ENCODE measurements at places on chromosomes 7 and 10. TPM values are rescaled to one million over a fixed set of nuclear protein-coding genes. Genes with fewer than 3 reads are reported as not detected.

Gene PNLIPRP2
- 0.82 TPM for total RNA-seq

Gene CYP3A5
- total RNA-seq, result not detected

Gene AKR1C8
- total RNA-seq, result 1.7 TPM

DNA sequence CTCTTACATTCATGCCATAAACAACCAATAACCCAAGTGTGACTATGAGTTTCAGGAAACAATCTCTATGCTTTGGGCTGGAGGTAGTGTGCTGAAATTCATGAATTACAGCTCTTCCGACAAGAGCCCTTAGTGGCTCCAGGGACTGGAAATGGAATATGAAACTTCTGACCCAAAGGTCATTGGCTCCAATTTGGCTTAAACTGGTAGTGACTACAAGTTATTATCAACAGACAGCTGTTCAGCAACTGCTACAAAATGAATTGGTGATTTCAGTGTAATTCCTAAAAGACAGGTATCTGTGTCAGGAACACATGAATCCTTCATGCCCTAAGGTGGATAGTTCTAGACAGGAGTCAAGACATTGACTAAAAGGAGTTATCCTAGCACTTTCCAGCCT, 745.4 kb downstream of the PHTF2 start:
- no peak for DNase-seq

GRCh38 chr10:123203393-123204126, 49.4 kb downstream of the BUB3 start:
- no peak for DNase-seq

- DNase-seq, result no peak
Observed at GRCh38 chr7:121084256-121084655, 95.7 kb downstream of the CPED1 start.

DNA sequence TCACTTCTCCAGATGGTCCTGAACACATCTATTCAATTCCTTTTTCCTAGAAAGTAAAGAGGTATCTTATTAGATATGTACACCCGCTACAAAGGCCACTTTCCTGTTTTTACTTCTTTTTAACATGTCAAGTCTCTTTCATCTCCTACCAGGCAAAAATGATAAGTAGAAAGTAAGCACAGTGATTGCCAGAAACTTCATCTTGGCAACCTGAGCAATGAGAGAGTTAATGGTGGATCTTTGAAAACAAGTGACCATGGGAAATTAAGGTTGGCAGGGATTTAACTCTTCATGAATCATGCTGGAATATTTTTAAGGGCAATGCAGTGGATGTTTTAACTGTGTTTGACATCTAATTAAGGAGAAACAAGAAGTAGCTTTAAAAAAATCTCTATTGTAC, 2.7 kb downstream of the SEMA3A start:
- DNase-seq, result no peak

DNA sequence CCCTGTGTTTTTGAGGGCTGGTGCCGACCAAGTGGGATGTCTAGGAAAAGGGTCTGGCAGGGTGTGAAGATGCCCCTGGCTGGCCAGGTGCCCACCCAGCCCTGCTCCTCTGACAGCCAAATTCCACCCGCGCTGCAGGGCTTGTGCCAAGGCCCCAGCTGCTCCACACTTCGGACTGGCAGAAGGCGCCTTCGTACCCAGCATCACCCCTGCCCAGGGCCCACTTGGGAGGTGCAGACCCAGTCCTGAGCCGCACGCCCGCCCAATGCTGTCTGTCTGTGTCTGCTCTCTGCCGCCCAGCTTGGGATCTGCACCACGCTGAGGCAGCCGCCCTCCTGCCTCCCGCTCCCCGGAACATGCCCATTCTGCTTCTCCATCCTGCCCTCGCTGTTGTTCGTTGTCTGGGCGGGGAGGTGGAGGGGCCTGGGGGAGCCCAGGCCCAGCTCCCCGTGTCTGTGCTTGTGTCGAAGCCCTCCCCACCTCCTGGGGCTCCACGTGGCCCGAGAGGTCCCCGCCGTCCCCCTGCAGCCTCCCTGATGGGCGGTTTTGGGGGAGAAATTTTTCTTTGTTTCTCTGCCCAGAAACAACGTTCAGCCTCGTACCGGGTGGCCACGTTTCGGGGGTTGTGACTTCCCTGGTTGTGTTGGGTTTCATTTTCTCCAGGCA, 36.9 kb upstream of the PPIF start:
- DNase-seq, result no peak

DNA sequence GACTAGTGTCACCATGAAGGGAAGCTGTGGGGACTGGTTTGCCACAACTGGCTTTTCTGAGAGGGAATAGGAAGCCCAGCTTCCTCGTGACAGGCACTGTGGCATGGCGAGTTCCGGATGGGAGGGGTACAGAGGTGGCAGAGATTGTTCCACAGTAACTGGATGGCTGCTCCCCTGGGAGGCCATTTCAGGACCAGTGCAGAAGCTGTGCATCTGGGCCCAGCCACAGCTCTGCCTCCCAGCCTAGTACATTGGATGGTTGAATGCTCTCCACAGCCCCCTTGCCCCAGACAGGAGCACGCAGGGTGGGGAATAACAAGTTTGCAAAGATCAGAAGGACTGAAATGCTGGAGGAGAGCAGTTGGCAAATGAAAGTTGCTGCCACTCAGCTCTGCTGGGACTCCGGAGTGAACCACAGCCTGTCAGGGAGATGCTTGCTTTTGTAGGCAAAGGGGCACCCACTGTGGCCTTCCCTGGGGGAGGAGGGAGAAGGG, 51.8 kb downstream of the GSDME start:
- DNase-seq, result no peak

DNA sequence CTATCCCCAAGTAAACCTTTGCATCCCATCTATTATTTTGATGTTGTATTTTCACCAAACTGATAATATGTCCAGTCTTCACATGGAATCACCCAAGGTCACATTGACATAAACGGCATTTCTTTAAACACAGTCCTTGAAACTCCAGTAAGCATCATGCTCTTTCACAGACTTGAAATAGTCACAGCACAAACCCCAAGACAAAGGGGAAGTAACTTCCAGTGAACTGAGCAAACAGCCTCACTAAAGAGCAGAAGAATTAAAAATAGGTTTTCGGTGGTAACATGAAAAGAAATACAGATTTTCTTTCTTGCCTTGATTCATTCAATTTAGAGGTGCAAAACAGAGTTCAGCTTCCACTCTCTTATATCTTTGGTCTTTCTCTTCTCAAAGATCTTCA, 253.7 kb downstream of the SFMBT2 start:
- no peak for DNase-seq

Measured in T-cell (primary cell).